NCI-H510A treated with DMSO at 0.1 percent for 48 hours (cell line): ENCODE measurements at places on chromosomes 4 and X.
A peak's percentile ranks its signal among the peaks of the same experiment; 100 is the strongest.

DNA sequence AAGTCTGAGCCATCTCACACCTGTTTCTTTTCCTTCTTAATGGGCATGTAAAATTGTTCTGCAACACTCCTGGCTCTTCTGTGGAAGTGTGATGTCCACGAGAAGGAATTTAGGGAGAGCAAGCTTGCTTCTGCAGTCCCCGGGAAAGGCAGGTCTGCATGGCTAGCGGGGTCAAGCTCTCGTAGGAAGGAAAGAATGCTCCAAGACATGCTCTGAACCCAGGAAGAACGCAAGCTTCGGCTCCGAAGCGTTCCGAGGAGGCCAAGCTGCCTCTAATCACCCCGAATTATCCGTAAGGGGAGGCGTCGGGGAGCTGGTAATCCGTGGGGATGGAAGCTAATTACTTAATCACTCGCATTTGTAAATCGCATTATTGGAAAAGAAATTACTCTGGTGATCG is 177.7 kb downstream of the CRLF2 start:
- no peak for DNase-seq

GRCh38 chr4:184648313-184649025 is 778 bp downstream of the CASP3 start:
- DNase-seq, result peak; percentile 19

- DNase-seq, result no peak
Observed at GRCh38 chr4:109005523-109005922, 242.7 kb upstream of the ETNPPL start.

GRCh38 chr4:135368831-135369230 is 1167.2 kb upstream of the PABPC4L start:
- no peak for DNase-seq

DNA sequence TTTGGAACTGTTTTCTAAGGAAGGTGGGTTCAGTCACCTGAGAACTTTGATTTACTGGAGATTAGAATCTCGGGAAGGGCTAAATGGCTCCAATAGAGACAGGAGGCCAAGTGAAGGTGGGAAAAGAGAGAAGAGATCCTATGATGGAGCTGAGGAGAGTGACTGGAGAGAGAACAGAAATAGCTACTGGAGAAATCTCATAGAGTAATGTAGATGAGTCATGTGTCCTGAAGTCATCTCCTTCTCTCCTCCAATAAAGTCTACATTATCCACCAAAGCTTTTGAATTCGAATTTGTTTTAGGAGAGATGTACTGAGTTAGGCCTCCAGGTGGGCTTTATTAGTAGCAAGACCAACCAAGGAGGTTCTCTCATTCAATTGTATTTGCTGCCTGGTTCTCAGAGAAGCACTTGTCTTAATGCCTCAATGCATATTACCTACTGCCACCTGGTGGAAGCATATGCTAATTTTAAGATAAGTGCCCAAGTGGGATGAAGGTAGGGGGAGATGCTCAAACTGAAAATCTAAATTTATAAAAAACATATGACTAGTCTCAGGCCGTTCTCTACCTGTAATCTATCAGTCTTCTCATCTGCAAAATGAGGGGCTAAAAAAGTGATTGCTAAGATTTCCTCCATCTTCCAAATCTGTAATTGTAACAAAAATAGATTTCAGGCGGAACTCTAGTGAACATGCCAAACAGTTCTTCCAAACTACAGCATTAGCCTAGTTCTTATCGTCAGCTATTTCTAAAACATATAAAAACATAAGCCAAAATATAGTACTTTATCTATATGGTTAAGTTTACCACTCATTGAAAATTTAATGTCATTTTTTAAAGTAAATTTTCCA is 24.4 kb downstream of the TXK start:
- peak; percentile 10 for DNase-seq

GRCh38 chr4:54155936-54156335 is 56.0 kb downstream of the GSX2 start:
- no peak for DNase-seq

DNA sequence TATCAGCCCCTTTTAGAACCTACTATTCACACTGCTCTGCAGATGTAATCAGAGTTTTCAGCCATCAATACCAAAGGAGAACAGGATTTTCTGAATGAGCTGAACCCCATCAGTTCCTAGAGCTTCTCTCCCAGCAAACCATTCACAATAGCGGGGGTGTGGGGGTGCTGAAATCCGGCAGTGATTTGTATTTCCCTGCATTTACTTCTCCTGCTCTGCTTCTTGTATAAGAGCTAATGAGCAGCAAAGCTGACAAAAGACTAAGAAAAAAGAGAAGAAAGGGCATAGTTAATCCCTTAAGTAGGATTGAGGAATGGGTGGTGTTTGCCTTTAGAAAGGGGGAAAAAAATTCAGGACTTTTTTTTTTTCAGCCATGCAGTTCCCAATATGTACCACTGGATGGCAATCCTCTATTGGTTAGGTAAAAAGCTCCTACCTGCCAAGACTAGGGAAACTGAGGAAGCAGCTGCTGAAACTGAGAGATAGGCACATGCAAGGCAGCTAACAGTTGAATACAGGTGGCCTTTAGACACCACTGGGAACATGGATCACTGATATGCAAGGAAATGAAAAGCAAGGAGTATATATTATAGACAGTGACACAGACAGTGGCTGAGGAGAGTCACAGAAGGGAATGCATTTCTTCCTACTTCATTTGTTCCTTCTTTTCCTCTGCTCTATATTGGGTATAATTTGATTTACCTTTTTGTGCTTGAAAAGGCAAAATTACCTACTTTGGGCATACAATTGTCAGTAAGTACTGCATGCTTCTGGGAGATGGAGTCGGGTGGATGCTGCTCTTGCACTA is 217.9 kb downstream of the HS6ST2 start:
- no peak for DNase-seq

DNA sequence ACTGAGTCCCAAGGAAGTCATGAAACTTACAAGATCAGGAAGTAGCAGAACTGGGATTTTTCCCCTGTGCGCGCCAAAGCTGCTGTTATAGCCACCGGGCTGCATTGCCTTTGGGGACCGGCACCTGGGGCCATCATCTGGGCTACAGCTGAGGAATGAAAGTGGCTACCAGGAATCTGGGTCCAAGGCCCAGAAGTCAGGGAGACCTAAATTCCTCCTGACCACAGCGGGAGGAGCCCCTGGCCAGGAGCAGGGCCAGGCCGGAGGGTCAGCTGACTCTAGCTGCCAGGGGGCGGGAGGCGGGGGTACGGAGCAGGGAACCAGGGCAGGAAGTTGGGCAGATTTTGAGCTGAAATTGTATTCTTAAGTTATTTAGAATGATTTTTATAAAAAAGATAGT is 242.4 kb downstream of the EVC2 start:
- DNase-seq, result no peak

DNA sequence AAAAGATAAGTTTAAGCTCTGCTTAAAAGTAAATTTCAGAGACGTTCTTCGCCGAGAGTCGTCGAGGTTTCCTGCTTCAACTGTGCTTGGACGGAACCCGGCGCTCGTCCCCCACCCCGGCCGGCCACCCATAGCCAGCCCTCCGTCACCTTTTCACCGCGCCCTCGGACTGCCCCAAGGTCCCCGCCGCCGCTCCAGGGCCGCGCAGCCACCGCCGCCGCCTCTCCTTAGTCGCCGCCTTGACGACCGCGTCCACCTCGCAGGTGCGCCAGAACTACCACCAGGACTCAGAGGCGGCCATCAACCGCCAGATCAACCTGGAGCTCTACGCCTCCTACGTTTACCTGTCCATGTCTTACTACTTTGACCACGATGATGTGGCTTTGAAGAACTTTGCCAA is 70.8 kb downstream of the FMR1NB start:
- no peak for DNase-seq

DNA sequence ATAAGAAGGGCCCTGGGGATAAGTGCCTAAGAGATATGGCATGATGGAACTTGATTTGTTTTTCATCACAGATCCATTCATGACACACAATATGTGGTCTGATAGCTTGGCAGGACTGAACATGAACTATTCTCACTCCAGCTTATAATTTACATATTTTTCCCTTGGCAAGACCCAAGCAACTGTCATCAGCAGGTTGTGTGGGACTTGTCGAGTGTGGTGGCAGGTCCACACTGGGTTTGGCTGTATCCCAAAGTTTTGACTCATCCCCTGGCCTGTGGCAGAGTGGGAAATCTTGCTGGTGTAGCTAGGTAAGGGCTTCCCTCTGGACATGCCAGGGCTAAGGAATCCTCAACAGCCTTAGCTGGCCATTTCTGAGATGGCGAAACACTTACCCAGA is 81.0 kb upstream of the STIM2 start:
- DNase-seq, result no peak

- no peak for DNase-seq
Observed at GRCh38 chr4:48698029-48698971, 81.8 kb downstream of the FRYL start.

DNA sequence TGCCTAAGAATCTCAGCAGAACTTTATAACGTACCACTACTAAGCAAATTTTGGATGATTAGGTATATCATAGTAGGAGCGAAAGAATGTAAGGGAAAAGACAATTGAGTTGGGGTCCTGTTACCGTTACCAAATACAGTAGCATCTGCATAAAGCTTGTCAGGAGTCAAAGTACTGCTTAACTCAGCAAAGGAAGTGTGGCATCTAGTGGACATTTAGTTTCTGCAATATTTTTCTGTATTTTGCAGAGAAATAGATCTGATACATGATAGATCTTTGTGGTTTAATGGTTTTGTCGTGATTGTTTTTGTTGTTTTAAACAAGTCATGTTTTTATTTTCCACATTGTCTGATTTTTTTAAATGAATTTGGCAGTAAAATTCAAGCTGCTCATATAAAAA is 81.0 kb upstream of the SMARCAD1 start:
- DNase-seq, result no peak

- no peak for DNase-seq
Observed at GRCh38 chr4:173273941-173274340, 60.2 kb downstream of the HMGB2 start.

DNA sequence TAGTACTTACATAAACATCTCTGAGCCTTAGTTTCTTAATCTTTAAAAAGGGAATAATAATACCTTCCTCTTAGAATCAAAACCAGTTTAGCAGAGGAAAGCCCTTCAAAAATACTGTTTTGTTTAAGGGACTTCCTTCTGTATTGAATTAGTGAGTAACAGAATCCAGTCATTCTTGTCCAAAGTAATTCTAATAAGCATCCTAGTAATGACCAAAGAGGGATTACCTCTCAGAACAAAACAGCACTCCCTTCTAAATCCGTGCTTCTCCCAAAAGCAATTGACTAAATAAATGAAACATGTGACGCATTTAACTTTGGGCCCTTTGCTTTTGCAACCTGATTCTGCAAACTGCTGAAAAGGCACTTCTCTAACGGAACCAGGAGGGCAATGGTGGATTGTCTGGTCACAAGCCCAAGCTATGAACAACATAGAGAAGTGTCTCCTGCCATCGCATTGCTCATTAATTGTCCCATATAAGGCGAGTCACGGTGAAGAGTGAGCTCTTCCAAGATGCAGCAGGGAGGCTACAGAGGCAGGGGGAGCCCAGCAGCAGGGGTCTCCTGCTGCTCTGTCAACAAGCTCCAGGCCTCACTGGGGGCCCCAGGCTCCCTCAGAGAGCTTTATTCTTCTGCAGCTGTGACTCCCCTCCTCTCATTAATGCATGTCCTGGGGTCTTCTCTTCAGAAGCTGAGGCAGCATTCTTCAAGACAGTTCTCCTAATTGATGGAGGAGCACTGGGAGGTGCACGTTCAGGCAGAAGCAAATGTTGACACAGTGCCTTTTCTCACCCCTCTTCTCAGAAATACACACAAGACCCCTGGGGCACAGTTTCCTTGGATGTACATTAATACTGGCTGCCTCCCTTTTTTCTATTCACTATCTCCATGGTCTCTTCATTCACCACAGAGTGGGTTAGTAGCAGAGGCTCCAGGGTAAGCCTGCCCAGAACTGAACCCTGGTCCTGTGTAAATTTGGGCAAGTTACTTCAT is 419.6 kb upstream of the RASGEF1B start:
- no peak for DNase-seq

- DNase-seq, result no peak
Observed at GRCh38 chr4:108649863-108650211, 562 bp upstream of the OSTC start.

DNA sequence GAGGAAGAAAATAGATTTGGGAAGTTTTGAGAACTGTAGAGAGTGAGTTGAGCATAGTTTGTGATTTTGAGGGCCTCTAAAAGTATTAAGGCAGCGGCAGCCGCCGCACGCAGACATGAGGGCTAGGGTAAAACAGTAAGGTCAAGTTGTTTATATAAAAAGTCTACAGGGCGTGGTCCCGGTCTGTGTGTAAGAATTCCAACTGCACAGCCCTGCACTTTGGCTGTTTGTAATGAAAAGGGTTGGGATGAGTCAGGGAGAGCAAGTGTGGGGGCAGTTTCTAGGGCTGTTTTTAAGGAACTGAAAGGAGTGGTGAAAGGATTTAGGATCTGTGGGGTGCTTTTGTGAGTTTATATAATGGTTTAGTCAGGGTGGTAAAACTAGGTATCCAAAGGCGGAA is 55.0 kb downstream of the BEX3 start:
- no peak for DNase-seq

DNA sequence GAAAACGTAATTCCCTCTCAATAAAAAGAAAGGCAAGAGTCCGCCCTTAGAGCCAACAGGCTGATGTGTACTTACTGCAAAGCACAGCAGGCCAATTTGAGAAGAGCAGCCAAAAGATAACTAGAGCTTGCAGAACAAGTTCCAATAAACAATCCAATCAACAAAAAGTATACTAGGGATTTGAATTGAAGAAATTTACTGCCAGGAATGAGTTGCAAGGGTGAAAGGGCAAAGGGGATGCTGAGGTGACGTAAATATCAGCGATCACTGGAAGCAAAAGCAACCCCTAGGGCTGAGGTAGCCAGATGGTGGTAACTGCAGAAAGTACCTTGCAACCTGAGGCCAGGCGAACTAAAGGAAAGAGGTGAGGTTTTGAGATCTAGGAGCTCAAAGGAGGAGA is 152.1 kb upstream of the TENM3 start:
- DNase-seq, result no peak

DNA sequence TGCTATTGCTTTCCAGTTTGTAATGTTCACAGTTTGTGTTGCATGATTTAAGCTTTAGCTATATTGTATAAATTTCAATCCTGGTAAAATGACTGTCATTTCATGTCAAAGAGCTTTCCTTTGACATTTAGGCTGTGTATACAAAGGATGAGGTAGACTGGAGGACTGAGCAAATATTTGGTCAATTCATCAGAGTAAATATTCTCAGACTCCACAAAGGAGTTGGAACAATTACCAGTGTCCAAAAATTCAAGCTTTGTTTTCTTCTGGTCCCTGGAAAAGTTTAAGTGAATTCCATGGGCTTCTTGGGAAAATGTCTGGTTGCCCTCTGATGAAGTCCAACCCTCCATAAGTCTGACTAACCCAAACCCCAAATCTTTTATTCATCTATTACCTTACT is 682.4 kb downstream of the DACH2 start:
- DNase-seq, result no peak

GRCh38 chr4:11130195-11130970 is 298.3 kb downstream of the HS3ST1 start:
- no peak for DNase-seq

GRCh38 chr4:7369511-7369910 is 65.2 kb downstream of the PSAPL1 start:
- DNase-seq, result no peak

GRCh38 chrX:150348365-150348764 is 14.8 kb upstream of the MAMLD1 start:
- no peak for DNase-seq
